NCI-H1436 (cell line): ENCODE measurements at places on chromosomes 2 and 18.

GRCh38 chr18:58934356-58934755, 69.7 kb downstream of the ZNF532 start:
- DNase-seq, result no peak

GRCh38 chr18:50629148-50629631, 69.3 kb downstream of the MAPK4 start:
- peak; percentile 95 for DNase-seq

- DNase-seq, result no peak
Observed at GRCh38 chr18:11165952-11166351, 16.6 kb upstream of the PIEZO2 start.

GRCh38 chr18:52588931-52589330, 248.9 kb downstream of the DCC start:
- no peak for DNase-seq

DNA sequence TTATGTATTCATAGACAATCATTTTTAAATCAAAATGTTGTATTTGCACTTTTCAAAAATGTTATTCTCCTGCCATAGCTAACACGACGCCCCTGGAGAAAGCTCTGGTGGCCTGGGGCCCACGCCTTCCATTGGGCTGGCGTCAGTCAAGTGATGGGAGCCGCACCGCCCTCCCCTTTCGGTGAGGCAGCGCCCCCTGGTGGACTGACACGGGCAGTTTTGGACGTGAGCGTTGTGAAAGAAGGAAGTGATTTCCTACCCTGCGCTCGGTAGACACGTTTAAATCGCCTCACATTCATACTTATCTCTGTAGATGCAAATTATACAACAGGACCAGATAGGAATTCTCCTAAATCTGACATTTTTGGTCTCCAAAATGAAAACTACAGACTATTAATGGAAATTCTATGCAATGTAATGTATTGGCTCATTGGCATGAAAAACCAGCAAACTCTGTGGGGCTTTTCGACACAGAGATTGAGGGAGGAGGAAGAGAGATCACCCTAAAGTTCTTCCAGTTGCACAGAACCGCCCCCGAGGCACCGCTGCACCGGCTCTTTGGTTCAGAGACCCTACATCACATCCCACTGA, 326.2 kb upstream of the SOX11 start:
- DNase-seq, result no peak

GRCh38 chr18:58695772-58696171, 24.5 kb downstream of the MALT1 start:
- no peak for DNase-seq

GRCh38 chr2:236521556-236521955, 48.1 kb upstream of the ACKR3 start:
- no peak for DNase-seq

GRCh38 chr2:55112229-55113031, 62.2 kb upstream of the RTN4 start:
- no peak for DNase-seq

DNA sequence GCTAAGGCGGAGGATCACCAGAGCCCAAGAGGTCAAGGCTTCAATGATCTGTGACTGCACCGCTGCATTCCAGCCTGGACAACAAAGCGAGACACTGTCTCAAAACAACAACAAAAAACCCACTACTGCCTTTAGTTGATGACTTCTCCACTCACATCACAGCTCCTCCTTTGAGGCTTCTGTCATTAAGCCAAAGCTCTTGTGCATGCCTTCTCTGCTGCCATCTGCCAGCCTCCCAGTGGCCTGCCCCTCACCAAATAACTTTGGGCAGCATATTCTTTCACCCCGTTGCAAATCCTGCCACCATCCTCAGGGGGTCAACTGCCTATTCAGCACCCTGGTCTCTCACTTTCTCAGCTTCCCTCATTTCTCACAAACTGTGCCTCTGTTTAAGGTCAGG, 27.5 kb downstream of the OSBPL1A start:
- DNase-seq, result no peak

DNA sequence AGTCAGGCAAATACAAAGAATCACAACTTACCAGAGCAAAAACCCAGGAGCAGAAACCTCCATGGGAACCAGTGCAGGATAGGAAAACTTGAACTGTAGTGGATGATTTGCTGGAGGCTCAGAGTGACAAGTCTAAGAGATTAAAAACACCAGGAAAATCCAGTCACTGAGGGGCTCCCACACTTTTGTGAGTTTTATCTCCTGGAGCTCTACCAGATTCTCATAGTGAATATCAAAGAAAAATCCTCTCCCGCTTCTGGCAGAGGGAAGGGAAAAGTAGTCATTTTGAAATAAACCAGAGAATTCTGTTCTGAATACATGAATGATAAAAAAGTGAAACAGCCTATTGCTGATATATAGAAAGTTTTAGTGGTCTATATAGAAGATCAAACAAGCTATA, 23.1 kb downstream of the NABP1 start:
- no peak for DNase-seq

DNA sequence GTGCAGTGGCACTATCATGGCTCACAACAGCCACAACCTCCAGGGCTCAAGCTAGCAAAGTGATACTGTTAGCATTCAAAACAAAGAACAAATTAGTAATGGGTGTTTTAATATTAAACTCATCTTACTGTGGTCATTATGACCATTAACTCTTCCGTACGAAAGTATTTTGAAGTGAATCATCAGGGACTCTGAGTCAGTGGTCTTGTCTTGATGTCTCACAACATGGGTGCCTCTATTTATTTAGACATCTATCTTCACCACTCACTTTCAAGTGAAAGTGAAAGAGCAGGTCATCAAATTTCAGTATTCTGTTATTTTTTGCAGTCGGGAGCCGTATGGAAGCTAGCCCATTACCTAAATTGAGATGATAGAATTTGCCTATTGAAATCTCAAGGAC, 1118.2 kb downstream of the DPP10 start:
- DNase-seq, result no peak

DNA sequence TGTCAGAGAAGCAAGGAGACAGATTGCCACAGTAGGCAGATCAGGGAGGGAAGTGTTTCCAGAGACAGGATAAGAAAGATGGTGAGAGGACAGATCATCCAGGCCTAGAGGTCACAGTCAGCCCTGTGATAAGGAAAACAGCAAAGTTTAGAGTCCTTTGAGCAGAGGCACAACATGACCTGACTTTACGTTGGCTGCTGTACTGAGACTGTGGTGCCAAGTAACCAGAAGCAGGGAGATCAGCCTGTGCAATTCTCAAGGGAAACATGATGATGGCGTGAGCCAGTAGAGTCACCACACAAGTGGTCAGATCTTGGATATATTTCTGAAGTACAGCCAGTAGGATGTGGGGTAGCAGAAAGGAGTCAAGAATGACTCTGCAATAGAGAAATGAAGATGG, 43.7 kb downstream of the SMC6 start:
- no peak for DNase-seq

GRCh38 chr2:237782181-237782580, 16.4 kb upstream of the RBM44 start:
- no peak for DNase-seq

DNA sequence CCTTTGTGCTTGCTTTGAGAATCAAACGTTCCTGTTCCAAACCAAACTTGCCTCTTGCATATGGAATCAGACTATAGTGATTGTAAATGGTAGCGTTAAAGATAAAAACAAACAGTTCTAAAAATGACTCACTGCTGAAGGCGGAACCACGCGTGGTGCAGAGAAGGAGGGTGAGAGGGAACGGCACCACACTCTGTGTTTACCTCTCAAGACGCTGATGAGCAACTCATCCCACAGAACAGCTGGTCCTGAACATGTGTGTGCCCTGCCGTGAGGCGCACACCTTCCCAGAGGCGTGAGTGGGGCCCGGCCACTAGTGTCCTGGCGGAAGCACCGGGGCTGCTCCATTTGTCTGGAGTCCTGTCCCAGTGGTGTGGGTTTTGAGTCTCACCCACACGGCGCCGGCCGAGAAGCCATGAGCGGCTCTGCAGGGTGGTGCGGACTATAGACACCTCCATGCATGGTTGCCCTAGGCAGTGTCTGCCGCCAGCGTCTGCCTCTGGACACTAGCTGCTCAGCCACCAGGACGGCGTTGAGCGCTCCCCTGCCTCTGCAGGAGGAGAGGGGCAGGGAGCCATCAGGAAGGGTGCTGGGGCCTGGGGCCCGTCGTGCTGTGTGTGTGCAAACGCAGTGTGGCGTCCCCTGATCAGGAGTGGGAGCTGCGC, 52.1 kb downstream of the NFATC1 start:
- DNase-seq, result no peak

DNA sequence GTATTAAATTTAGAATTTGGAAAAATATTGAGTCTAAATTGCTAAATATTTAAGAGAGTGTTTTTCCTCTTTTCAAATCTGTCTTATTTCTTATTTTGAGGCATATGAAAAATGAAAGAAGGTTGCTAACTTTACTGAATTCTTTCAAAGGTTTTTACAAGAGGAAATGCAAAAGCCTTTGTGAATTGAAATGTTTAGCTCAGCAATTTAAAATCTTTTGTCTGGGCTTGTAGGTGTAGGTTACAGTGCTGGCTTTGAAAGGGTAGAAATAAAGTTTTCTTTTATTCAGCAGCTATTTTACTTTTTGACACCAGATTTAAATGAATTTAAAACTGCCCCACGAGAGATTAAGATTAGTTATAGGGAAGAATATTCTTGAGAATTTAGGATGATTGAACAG, 192.0 kb downstream of the CDH7 start:
- DNase-seq, result no peak

DNA sequence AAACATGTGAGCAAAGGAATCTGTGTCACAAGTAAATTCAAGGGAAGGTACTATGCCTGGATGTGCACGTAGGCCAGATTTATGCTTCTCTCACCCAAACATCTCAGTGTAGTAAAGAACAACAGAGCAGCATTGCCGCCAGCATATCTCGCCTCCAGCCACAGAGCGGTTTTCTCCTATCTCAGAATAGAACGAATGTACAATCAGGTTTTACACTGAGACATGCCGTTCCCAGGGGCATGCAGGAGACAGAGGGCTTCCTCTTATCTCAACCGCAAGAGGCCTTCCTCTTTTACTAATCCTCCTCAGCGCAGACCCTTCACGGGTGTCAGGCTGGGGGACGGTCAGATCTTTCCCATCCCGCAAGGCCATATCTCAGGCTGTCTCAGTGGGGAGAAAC, 175.3 kb downstream of the RPIA start:
- DNase-seq, result no peak

GRCh38 chr2:44086629-44087028, 82.0 kb upstream of the PPM1B start:
- DNase-seq, result no peak

- DNase-seq, result no peak
Observed at GRCh38 chr2:239399433-239399920, 1.3 kb downstream of the HDAC4 start.

DNA sequence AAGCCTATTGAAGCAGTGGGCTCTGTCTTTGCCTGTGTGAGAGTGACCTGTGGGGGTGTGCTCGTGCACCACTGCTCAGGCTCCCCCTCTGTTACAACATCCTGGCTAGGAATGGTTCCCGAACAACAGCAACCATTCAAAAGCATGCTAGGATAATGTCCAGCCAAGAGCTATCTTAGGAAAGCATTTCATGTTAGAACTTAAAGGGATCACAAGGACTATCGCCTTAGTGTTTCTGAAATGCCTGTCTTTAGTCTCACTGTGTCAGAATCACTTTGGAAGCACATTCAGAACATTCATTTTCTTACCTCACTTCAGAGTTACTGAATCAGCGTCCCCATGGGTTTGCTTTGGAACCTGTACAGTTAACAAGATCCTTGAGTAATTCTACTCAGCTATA, 134.9 kb upstream of the DSEL start:
- DNase-seq, result no peak

DNA sequence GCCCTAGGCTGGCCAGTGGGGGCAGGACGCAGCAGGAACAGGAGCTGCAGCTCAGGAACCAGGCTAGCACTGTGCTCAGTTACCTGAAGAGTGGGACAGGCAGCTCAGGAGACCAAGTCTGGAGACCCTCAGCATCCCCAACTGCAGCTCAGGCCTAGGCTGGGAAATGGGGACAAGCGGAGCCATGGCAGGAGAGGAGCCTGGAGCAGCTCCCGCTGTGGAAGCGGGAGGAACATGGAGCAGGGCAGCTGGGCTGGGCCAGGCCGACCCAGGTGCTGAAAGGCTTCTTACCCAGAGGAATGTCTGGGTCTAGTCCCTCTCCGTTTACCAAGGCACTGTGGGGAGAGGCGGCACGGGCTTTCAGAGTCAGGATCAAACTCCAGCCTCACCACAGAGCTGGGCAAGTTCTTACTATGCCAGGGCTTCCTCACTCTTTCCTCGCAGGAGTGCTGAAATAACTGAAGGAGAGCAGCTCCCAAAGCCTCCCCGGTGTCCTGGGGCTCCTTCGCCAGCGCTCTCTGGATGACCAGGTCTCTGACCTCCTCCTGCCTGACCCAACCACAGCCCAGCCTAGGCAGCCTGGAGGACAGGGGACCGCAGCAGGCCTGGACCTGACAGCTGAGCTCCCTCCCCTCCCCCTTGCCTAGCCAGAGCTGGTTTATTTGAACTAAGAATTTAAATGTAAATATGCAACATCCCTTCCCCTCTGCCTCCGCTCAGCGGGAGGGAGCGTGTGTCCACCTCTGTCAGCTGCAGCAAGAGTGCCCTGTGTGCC, 247.8 kb upstream of the SIX2 start:
- no peak for DNase-seq

- no peak for DNase-seq
Observed at GRCh38 chr2:190579915-190580846, 45.7 kb upstream of the NEMP2 start.

DNA sequence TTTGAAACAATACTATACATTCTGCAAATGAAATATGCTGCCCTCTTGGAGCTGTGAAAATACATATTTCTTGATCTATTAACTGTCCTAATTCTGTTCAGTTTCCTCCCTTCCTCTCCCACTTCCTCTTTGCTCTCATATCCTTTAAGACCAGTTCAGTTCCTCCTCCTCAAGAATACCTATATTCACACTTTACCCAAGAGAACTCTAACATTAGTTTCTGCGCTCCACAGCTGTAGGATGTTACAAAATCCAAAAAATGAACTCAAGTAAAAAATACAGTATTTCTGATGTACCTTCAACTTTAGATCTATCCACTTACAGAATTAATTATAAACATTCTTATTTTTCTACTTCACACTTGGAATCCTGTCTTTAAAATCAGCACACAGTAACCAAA, 5.4 kb downstream of the ITSN2 start:
- no peak for DNase-seq

GRCh38 chr2:21103274-21103891, 20.4 kb upstream of the TDRD15 start:
- peak; percentile 47 for DNase-seq

GRCh38 chr2:182179176-182179575, 193.5 kb downstream of the PPP1R1C start:
- no peak for DNase-seq

GRCh38 chr18:23703987-23704384, 14.7 kb downstream of the LAMA3 start:
- no peak for DNase-seq

GRCh38 chr2:76516861-76517573, 806.3 kb upstream of the GCFC2 start:
- no peak for DNase-seq

DNA sequence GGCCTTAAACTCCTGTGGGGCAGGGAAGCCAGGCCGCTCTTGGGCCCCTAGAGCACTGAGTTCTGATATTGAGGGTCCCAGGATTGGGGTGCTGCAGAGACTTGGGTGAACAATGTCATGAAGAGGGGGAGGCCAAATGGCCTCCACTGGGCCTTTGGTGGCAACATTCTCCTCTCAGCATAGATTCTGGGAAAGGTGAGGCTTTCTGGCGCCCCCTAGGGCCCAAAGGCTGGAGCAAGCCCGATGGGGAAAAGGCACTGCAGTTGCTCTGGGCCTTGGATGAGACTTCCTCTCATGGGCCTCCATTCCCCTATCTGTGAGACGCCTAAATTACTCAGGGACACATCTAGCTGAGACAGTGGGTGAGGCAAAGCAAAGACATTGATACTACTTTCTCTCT, 84.8 kb downstream of the ACAA2 start:
- peak; percentile 4 for DNase-seq
